Naive B cell (primary cell): ENCODE measurements at places on chromosomes 6 and 20.

DNA sequence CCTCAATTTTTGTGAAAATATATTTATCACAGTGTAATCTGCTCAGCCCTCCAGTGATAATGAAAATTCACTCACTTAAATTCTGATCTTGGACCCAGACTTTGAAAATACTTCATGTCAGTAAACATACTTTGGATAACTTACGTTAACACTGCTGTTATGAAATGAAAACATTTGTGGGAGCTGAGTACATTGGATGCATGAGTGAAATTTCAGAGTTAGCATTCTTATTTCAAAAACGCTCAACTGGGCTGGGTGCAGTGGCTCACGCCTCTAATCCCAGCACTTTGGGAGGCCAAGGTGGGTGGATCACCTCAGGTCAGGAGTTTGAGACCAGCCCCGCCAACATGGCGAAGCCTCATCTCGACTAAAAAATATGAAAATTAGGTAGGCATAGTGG lies 196.4 kb downstream of the UTRN start:
- no peak for DNase-seq

- no peak for DNase-seq
Measured at GRCh38 chr6:87277123-87277522, 45.3 kb upstream of the SMIM8 start.

DNA sequence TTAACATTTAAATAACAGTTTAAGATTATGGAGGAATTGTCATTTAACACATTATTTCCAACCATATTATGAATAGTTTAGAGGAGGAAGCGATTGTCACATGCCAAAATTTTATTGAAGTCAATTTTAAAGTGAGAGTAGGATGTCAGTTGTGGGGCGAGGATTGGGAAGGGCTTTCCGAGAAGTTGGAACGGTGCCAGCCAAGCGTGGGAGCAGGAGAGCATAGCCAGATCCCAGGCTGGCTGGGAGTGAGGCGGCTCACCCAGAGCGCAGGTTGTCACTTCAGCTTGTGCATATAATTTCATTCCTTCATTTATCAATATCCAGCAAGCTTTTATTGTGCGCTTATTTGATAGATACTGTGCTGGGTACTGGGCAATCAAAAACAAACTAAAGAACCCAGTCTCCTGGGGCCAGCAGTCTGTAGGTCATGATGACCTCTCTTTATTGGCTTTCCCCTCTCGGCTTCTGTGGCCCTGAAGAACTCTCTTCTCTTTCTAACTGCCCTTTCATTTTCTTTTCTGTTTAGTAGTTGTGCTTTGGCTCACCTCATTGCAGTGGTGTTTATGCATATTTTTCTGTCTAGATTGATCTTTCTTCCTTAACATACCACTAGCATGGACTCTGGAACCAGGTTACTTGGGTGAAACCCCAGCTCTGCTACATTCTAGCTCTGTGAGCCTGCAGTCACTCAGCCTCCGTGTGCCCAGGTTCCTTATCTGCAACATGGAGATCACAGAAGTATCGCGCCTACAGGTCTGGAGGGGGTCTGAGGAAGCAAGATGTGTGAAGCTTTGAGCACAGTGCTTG lies 6.4 kb downstream of the CEP43 start:
- DNase-seq = no peak

- DNase-seq = no peak
Measured at GRCh38 chr20:57192311-57192710, 74.1 kb downstream of the BMP7 start.

DNA sequence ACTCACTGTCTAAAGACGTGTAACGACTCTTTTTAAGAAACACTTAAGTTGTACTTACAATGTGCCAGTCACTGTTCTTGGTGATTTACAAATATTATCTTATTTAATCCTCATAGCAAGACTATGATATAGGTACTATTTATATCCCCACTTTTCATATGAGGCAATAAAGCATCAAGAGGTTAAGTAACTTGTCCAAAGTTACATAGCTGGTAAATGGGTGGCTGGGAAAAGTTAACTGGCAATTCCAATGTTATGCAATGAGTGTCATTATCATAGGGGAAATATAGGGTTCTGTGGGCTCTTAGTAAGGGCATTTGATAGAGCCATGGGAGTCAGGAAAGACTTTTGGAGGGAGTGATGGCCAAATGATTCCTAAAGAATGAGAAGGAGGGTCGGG lies 21.4 kb upstream of the RIPOR2 start:
- no peak for DNase-seq

GRCh38 chr6:116405652-116406356 lies 35.1 kb downstream of the DSE start:
- DNase-seq = no peak

- DNase-seq = no peak
Measured at GRCh38 chr20:43829951-43830690, 84.5 kb upstream of the TOX2 start.

DNA sequence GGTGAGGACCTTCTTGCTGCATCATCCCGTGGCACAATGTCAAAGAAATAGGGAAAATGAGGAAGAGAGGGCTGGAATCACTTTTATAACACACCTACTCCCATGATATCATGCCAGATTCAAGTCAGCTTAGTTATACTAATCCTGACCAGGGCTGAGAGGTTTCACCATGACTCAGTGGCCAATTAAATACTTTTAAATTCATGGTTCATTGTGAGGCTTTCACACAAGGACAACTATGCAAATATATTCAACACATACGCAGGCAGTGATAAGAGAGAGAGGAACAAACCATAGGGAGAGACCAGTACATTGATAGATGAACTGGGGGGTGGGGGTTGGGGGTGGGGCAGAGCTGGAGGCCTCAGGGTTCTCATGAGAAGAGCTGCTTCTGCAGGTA lies 313.1 kb downstream of the LRFN2 start:
- DNase-seq = no peak

GRCh38 chr6:119598883-119599282 lies 249.3 kb upstream of the MAN1A1 start:
- DNase-seq = no peak

GRCh38 chr6:89372506-89372901 lies 20.0 kb upstream of the UBE2J1 start:
- no peak for DNase-seq

DNA sequence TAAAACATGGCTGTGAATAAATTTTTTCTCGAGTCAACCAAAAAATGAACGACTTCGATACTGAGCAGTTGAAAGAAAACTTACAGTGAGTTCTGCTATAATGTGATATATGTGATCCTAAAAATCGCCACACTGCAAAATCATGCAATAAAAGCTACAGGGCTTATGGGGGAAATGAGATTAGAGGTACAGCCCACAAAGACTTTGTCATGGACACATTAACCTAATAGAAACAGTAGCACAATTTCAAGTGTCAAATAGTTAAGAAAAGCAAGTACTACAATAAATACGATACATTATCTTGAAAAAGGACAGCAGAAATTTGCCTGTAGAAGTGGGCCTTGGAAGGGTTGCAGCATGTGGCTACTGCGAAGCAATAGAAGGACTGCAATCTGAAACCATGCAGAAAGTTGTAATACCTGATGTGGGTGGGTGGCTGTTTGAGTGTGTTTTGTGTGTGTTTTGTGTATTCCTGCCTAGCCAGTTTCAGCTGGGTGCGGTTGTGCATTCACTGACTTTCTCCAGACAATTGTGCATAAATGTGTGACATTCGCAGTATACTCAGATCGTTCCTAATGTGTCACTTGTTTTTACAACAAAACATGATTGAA lies 79.1 kb downstream of the RPP40 start:
- DNase-seq = no peak

- DNase-seq = no peak
Measured at GRCh38 chr20:49786668-49787370, 25.8 kb upstream of the SLC9A8 start.

DNA sequence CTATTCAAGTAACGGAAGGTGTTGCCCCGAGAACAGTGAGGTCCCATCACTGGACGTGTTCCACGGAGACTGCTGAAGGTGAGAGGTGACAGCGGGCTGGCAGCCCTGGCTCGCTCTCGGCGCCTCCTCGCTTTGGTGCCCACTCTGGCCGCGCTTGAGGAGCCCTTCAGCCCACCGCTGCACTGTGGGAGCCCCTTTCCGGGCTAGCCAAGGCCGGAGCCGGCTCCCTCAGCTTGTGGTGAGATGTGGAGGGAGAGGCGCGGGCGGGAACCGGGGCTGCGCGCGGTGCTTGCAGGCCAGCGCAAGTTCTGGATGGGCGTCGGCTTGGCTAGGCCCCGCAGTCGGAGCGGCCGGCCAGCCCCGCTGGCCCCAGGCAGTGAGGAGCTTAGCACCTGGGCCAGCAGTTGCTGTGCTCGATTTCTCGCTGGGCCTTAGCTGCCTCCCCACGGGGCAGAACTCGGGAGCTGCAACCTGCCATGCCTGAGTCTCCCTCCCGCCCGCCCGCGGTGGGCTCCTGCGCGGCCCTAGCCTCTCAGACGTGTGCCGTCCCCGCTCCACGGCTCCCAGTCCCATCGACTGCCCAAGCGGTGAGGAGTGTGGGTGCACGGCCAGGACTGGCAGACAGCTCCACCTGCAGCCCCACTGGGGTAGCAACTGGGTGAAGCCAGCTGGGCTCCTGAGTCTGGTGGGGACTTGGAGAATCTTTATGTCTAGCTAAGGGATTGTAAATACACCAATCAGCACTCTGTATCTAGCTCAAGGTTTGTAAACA lies 77.6 kb downstream of the RNF182 start:
- no peak for DNase-seq

GRCh38 chr6:70371454-70372105 lies 41.7 kb upstream of the FAM135A start:
- peak; percentile 43 for DNase-seq

- no peak for DNase-seq
Measured at GRCh38 chr6:39681674-39682121, 43.5 kb downstream of the KIF6 start.

DNA sequence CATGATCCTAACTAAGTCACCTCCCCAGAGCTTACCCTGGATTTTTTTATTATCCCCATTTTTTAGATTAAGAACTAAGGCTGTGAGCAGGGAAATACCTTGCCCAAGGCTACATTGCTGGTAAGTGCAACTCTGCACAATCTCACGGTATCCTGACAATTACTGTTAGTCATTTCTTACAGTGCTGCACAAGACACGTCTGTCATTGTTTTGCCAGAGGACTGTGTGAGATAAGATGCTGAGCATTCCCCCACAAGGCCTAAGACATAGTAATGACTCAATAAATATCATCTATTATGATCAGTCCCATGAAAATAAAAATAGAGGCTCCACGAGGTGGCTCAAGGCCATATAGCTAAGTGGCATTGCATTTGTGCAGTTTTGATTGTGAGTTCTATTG lies 21.0 kb downstream of the PFDN4 start:
- no peak for DNase-seq

GRCh38 chr6:32084780-32085179 lies 24.4 kb downstream of the TNXB start:
- no peak for DNase-seq

GRCh38 chr6:7673063-7673536 lies 52.8 kb upstream of the BMP6 start:
- DNase-seq = no peak

DNA sequence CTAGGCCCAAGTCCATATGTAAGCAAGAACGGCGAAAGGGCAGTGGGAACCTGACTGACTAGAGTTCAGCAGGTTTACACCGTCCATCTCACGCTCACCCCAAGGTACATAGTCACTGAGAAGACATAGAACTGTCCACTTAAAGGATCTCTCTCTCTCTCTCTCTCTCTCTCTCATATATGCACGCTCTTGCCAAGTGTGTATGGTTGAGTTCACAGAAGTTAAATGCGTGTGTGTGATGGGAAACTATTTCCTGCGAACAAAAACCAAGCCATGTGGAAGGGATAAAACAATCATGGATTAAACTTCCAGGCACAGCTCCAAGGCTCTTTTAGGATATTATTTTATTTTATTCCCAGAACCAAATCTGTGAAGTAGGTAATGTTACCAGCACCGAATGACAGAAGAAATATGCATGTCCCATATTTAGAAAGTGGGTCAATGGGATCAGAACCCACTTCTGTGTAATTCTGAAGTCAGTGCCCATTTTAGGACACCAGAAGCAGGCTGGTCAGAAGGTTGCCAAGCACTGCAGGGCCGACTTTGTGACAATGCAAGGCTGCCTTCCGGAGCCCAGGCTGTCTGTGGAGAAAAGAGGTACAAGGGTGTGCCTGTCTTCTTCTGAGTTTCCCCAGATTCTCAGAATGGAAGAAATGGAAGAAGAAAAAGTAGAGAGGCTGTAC lies 49.2 kb upstream of the MAP7 start:
- DNase-seq = no peak

GRCh38 chr6:41209547-41210320 lies 8.8 kb upstream of the TREML2 start:
- DNase-seq = no peak

- no peak for DNase-seq
Measured at GRCh38 chr20:43383026-43383795, 74.5 kb upstream of the SRSF6 start.
